ENCODE measurements at places on chromosomes 12 and 14.
A peak's percentile ranks its signal among the peaks of the same experiment; 100 is the strongest.

GRCh38 chr14:78157494-78158437 is 12.4 kb upstream of the NRXN3 start:
- DNase-seq: no peak

- DNase-seq: no peak
Observed at GRCh38 chr12:96249196-96250118, 55.3 kb downstream of the ELK3 start.

DNA sequence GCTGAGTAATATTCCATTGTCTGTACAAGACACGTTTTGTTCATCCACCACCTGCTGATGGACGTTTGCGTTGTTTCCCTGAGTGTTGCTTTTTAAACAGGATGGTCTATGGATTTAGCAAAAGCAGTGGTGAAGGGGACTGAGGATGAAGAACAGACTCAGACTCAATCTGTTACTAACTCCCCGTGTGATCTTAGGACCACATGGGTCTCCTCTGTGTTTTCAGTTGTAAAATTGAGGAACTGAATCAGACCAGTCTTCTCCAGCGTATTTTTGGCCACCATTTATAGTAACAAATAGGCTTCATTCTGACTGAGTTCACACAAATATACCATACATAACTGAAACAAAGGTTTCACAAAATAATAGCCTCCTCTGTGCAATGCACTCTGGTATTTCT is 85.6 kb downstream of the FOXN3 start:
- DNase-seq: no peak

DNA sequence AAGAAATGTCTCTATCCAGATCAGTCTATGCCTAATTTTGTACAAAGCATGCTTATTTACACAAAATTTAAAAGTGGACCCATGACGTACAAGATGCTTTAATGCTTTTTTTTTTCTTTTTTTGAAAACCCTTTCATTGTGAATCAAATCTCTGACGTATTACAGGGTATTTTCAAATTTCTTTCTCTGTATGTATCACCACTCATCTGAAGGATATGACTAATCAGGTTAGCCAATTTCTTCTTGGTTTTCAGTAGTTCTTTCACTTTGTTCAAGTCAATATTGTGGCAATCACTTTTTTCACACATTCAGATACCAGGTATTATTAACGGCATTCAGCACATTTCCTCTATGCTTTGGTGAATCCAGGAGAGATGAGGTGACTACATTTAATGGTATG is 685.3 kb downstream of the TRHDE start:
- DNase-seq: no peak

- no peak for DNase-seq
Observed at GRCh38 chr14:22580625-22581024, 8.4 kb downstream of the DAD1 start.

DNA sequence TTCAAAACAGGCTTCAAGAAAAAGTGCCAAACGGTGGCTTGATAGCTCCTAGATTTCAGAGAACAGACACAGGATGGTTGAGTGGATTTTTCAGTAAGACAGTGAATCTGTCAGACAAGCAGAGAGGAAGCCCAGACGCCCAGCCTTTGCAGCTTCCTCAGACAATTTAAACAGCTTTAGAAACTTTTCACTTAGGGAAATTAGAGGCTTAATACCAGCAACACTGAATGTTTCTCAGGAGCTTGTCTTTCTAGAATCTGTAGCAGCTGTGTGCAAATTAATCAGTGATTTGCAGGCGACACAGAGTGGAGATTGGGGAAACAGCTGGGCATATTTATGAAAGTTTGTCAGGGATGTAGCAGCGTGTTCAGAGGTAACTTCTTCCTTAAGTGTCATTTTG is 362.1 kb downstream of the GALC start:
- DNase-seq: no peak

- DNase-seq: no peak
Observed at GRCh38 chr14:75969126-75969525, 12.7 kb downstream of the TGFB3 start.

DNA sequence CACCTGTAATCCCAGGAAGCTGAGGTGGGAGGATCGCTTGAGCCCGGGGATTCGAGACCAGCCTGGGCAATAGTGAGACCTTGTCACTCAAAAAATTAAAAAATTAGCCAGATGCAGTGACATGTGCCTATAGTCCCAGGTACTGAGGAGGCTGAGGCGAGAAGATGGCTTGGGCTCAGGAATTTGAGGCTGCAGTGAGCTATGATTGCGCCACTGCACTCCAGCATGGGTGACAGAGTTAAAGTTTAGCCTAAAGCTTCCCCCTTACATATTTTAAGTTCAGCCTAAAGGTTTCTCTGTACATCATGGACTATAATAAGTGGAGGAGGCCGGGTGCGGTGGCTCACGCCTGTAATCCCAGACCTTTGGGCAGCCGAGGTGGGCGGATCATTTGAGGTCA is 70.1 kb downstream of the SPRING1 start:
- DNase-seq: no peak

GRCh38 chr12:100069795-100070194 is 72.9 kb downstream of the BLTP3B start:
- DNase-seq: no peak

GRCh38 chr12:114638790-114639435 is 45.1 kb downstream of the TBX3 start:
- no peak for DNase-seq

DNA sequence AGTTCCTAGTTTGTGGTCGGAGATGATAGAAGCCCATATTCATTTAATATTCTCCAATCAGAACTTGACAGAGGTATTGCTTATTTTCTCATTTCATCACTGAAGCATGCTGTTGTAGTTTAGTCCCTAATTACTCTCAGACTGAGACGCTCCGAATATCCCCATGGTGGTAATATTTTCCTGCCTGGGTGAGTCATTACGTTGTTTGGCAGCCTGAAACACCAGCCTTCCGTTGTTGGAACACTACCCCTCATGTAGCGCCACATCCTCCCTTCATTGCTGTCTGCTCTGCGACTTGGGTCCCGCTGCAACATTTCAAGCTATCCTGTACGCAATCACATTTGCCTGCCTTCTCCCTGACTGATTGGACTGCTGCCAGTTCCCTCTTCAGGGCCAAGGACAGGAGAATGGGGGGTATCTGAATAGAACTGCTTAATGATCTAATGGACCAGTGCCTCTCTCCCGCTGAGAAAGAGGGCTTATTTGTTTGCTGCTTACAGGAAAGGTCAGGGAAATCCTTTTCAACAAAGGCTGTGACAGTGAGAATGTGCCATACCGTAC is 369.1 kb downstream of the NPAS3 start:
- DNase-seq: peak; percentile 48

- DNase-seq: no peak
Observed at GRCh38 chr12:49019443-49020324, 1.1 kb upstream of the PRKAG1 start.

DNA sequence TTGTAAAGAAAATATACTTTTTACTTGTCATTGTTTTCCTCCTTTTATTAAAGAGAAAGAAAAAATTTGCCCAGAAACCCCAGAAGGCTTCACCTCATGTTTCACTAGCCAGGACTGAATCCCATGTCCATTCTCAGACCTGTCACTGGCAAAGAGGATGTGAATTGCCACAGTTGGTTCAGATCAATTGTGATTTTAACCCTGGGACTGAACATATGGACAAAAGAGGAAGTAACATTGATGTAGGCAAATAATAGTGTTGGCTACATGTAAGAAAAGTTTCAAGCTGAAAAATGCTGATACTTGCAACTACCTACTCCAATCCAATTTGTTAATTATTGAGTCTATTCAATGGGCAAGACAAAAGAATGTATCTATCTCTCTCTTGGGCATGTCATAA is 8.6 kb upstream of the CCDC196 start:
- no peak for DNase-seq

GRCh38 chr14:78319406-78319805 is 149.2 kb downstream of the NRXN3 start:
- no peak for DNase-seq

GRCh38 chr12:32070370-32070769 is 36.3 kb upstream of the BICD1 start:
- no peak for DNase-seq

DNA sequence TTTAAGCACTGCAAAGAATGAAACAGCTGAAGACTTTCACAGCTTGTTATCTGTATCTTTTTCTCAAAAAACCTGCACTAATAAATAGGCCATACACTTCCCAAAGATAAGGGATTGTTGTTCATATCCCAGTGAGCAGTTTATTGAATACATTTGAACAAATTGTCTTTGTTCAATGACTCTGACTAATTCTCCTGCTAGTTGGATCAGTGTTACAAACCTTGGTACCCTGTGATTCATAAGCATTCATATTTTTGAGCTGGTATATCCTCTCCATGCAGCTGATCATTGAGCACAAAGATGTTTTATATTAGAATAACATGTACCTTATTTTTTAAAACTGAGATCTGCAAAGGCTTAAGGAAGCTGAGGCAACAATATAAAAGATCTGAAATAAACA is 58.9 kb upstream of the FSCB start:
- DNase-seq: no peak
